Peyer's patch (tissue), 4 donors: ENCODE measurements at places on chromosomes 5 and 9. TPM values are rescaled to one million over a fixed set of nuclear protein-coding genes. Genes with fewer than 3 reads are reported as not detected.

SLC6A7 gene
- total RNA-seq: 12.3 TPM

GARIN3 gene
- total RNA-seq: not detected

TAF1L gene
- not detected for total RNA-seq

SLC22A4 gene
- total RNA-seq: not detected

EGFLAM gene
- total RNA-seq: not detected

GRCh38 chr5:65100911-65101631, 332.3 kb downstream of the CWC27 start:
- peak; percentile 70 for DNase-seq

DNA sequence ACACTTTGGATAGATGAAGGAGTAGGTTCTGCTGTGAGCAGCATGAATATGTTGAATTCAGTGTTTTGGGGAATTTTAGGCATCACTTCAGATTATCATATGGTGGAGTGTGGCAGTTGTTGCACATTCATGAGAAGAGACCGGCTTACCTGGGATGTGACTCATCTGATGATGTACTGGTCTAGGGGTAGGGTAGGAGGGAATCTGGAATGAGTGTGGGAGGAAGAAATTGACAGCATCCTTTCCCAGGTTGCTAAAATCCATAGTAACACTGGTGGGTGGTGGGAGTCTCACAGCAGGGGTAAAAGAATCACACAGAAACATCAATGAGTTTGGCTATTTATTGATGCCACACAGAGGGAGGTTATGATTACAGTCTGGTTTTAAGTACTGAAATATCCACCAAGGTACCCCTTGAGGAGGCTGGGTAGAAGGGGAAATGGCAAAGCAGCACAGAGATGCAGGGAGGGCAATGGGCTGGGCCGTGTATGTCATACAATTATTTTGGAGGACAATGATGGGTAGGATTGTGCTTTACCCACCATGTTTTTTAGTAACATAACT, 82.5 kb downstream of the TARS1 start:
- DNase-seq: no peak

GRCh38 chr5:36685631-36686288, 79.4 kb downstream of the SLC1A3 start:
- no peak for DNase-seq

DNA sequence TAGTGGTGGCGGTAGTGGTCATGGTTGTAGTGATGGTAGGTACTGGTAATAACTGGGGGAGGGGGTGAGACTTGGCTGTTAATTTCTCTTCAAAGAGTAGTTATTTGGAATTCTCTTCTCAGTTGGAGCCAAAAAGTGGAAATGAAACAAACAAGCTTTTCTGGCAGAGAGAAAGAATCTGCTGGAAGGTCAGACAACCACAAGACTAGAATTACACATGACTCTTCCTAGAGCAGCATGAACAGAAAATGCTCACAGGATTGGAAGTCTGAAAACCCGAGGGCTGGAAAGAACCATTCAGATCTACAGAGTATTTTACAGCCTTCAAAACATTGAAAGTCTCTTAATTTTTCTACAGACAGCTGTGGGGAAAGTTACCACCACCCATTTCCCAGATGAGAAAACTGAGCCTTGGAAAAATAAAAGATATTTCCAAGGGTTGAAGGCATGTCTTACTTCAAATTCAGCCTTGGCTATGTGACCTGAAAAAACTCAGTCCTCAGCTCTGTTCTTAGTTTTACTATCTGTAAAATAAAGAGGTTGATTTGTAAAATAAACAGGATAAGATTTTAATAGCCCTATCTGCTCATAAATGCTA, 42.9 kb upstream of the TRIM32 start:
- no peak for DNase-seq

- no peak for DNase-seq
Observed at GRCh38 chr9:82969291-82969690, 93.7 kb downstream of the RASEF start.

GRCh38 chr5:31824869-31825517, 186.1 kb downstream of the PDZD2 start:
- DNase-seq: no peak

- peak; percentile 96 for DNase-seq
Observed at GRCh38 chr9:125706651-125707471, at the start of gene MAPKAP1. TSS of gene MAPKAP1 (minus strand) at chr9:125707208. CDS start at chr9:125672574, 34,634 bp downstream.

DNA sequence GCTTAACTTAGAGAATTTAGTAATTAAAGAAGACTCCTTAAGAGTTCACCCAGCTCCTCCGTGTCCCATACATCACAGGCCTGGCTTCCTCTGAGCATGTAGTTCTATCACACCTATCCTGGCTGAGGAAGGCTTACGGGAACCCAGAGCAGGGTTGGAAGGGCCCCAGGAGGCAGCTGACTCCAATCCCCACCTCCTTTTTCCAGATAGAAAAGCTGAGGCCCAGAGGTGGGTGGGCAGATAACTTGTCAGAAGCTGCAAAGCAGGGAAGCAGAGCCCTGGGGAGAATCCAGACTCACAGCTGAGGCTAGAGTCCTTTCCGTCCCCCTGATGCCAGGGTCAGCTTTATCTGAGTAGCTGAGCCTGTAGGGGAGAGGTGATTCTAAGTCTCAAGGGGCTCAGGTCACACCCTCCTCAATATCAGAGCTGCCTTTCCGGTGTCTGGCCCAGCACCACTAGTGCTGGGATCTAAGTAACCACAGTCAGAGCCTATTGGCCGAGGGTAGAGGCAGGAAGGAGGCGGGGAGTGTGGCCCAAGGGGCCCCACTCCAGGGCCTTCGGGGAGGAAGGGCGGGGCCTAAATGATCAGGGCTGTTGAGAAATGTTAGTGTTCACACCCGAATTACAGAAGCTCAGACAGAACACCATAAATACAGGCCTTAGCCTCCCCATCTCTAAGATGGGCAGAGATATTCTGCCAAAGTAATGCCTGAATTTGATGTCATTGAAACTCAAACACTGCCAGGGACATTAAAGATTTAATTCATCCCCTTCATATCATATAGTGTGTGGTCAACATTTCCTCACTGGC, 9.9 kb downstream of the CCDC69 start:
- no peak for DNase-seq

DNA sequence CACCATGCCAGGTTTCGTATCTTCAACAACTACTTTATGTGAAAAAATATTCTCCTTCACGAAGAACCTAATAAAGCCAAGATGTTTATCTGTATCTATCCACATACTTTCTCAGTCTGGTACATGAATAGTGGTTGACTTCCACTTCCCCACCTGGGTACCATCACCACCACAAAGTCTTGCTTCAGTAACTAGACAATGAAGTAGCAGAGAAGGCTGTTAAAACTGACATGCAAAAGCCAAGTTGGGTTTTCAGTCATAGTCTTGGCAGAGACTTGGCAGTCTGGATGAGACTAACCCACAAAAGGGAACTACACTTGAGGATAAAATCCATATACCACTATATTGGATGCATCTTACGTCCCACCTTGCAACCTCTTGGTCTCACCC, 5.0 kb downstream of the P4HA2 start:
- DNase-seq: no peak

DNA sequence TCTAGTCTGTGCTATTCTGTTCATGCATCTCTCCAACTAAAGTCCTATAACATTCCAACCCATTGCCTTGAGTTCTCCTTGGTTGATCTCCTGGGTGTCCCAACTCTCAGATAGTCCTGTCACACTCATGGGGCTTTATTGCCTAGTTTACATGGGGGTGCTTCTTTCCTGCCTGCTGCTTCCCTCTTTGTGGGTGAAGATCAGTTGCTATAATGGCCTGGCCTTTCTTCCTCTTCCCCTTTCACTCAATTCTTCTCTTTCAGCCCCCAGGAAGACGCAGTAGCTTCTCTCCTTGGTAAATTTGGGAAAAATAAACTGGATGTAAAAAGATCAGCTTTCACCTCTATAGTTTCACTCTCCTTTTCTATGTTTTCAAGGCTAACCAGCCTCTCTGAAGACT, 66.5 kb downstream of the PTCD2 start:
- DNase-seq: no peak

- no peak for DNase-seq
Observed at GRCh38 chr5:78615697-78616096, 32.9 kb downstream of the LHFPL2 start.

DNA sequence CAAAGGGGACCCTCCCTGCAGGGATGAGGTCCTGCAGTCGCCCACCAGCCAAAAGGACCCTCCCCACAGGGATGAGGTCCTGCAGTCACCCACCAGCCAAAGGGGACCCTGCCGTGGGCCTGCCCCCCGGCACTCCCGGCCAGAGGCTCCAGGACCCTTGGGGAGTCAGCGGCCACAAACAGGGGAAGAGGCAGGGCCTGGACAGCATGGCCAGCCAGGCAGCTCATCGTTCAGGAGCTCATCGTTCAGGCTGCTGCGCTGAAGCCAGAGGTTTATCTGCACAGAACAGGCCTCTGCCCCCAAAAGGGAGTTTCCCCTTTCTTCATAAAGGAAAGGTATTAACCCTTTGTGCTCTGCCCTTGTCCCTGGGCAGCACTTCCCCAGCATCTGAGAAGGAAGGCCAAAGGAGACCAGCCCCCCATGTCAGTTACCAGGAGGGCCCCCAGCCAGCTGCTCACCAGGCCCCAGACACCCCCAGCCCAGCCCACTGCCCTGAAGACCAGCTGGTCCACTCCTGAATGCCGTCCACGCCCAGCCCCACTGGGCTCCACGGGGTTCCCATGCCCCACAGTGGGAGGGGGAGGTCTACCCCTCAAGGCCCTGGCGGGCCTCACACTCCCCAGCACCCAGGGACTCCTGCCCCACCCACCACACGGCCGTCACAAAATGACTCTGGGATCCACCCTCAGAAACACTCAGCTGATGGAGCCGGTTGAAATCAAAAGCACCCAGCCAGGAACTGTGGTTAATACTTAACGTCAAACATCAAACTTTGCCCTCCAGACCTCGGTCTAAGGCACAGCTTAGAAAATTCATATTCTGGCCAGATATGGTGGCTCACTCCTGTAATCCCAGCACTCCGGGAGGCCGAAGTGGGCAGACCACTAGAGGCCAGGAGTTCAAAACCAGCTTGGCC, 6.3 kb downstream of the SLC12A7 start:
- peak; percentile 88 for DNase-seq

DNA sequence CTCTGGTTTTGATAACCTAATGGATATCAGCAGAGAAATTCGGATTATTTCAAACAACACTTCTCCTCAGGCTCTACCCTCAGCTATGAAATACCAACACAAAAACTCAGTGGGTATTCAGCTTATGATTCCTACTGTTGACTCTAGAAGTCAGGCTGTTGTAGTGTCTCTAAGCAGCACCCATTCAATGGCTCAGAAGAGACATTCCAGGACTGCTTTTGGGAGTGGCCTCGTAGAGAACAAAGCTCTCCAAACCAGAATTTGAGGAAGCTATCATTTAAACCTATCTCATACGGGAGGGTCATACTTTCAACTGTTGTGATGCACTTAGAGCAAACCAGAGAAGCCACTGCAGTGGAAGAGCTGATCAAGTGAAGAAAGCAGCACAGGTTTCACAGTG, 34.1 kb downstream of the ETF1 start:
- DNase-seq: no peak

DNA sequence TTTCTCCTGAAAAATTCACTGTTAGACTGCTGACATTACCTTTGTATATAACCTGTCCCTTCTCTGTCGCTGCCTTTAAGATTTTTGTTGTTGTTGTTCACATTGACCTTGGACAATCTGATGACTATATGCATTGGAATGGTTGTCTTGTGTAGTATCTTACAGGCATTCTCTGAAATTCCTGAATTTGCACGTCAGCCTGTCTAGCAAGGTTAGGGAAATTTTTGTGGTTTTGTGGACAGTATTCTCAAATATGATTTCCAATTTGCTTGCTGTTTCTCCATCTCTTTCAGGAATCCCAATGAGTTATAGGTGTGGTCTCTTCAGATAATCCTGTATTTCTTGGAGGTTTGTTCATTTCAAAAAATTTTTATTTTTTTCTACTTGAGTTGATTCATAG, 140.8 kb downstream of the PRR16 start:
- no peak for DNase-seq

DNA sequence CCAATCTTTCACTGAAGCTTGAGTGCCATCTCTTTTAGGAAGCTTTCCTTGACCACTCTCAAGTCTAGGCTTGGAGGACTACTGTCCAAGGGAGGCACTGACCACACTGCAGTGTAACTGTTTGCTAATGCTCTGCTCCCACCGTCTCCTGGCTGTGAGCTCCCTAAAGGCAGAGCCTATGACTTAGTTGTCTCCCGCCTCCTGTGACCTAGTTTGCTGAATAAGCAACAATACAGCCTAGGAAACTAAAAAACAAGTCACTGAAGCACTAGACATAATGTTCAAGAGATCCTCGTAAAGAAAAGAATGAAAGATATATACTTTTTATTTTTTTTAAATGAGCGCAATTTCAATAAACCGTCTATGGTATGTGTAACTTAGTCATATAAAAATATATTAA, 31.4 kb downstream of the LIX1 start:
- DNase-seq: no peak
